Glomerular endothelial cell (primary cell): ENCODE measurements at places on chromosomes 7 and 10. TPM values are rescaled to one million over a fixed set of nuclear protein-coding genes. Genes with fewer than 3 reads are reported as not detected.

MEST gene
- 15.3 and 52.6 TPM in 2 replicates for total RNA-seq

WEE2 gene
- total RNA-seq: not detected in 2 replicates

DNA sequence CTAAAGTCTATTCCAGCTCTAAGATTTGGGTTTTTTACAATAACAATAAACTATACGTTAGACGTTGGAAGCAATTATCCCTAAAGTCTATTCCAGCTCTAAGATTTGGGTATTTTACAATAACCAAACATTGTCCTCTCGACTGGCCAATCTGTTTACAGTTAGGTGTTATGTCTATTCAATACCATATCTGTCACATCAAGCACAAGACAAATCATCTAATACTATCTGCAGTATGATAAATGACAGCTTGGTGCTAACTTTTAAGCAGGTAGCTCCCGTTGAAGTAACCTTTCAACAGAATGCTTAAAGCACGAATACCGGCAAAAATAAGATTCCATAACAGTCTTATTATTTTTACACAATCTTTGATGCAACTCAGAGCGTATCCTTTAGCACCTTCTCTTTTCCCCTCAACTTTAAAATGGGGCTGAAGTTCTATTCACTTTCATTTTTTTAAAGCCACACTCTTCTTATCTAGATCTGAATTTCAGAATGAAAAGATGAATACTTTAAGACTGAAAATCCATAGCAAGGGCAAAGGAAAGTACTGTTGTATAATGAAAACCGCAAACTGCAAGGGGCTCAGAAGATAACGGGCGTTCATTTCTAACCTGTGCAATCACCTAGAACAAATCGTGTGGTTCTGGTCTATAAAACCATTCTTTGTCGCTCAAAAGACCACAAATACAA lies 925 bp downstream of the H2AZ2 start:
- no peak for DNase-seq

GRCh38 chr10:95758351-95759025 lies 2.5 kb downstream of the ENTPD1 start:
- no peak for DNase-seq

- peak; percentile 80 for DNase-seq
Measured at GRCh38 chr10:61140765-61141392, 196.9 kb upstream of the RHOBTB1 start.

GRCh38 chr7:32890793-32891042 lies 842 bp downstream of the KBTBD2 start:
- DNase-seq: no peak

DNA sequence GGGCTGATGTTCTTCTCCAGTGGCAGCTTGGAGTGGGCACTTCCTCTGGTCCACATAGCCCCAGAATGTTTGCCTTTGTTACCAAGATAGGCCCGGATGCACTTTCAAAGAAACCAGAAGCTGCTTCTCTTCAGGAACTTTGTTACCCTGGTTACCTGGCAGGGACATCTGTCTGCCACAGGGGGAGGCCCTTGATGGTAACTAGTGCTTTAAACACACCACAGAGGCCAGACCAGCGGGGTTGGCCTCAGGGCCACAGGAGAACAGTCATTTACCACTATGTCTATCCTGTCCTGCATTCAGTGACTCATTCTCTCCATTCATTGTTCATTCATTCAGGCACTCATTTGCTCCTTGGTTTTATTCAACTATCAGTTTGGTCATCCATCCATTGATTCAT lies 11.9 kb upstream of the PLEKHA1 start:
- DNase-seq: no peak
